Activated T-cell treated with anti-CD3 and anti-CD28 coated beads, Interleukin-2, amount 50 U/mL, for 72 hours (primary cell): ENCODE measurements at places on chromosomes 6 and 20.
A peak's percentile ranks its signal among the peaks of the same experiment; 100 is the strongest.

- no peak for DNase-seq
Observed at GRCh38 chr6:101747716-101748115, 354.2 kb downstream of the GRIK2 start.

DNA sequence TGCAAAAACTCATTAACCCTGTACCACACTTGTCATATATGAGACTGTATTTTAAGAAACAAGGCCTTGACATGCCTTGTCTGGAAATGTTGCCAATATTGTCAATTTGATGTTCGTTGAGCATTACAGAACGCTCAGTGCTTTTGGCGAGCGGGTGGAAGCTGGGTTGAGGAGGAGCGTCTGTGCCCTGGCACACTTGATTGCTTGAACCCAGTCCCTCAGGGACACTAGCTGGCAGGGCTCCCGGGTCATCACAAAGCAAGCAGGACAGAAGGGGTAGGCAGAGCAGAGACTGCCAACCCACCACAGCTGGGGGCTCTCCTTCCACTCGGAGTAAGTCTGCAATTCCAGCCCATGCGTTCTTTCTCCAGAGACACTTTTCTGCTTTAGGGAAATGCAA, 286.3 kb downstream of the KHDC1L start:
- no peak for DNase-seq

DNA sequence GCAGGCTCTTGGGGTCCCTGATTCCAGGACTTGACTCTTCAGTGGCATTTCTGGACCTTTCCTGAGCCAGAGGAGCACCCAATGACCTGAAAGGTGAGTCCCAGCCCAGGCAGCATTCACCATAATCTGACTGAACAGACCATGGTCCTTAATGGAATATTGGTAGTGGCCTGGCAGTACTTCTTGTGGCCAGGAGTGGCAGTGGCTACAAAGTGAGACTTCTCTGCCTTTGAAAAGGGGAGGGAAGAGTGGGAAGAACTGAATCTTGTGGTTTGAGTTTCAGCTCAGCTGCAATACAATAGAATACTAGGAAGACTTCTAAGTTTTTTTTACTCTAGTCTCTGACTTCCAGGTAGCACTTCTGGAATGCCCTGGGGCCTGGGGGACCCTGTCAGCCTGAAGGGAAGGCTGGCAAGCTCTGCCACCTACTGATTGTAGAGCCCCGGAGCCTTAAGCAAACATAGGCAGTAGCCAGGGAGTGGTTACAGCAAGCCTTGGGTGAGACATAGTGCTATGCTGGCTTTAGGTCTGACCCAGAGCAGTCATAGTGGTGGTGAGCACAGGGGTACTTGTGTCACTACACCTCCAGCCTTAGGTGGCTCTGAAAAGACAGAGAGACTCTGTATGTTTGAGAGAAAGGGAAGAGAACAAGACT, 674.2 kb upstream of the MANEA start:
- DNase-seq, result no peak

GRCh38 chr6:123802351-123802696, 1.3 kb upstream of the NKAIN2 start:
- no peak for DNase-seq

DNA sequence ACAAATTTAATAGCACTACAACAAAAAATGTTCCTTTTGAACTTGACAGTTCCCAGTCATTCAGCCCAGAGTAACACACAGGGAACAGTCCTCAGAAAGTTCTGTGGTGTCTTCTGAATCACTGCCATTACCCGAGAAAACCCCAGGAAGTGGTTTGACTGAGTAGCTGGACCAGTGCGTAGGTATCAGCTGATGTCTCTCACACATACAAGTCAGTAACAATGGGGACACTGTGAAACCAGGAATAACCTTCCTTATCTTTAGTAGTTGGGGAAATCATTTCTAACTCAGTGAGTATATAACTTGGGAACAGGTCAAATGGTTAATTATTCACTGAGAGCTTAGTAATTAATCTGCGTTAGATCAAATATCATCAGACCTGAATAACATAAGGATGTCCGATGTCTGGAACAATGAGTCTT, 73.1 kb downstream of the HIVEP2 start:
- DNase-seq, result peak; percentile 73

- DNase-seq, result peak; percentile 55
Observed at GRCh38 chr6:33008944-33009861, at the start of gene HLA-DOA. Gene HLA-DOA (minus strand): TSS chr6:33009591.

GRCh38 chr20:63592661-63593060, 18.6 kb upstream of the HELZ2 start:
- no peak for DNase-seq

DNA sequence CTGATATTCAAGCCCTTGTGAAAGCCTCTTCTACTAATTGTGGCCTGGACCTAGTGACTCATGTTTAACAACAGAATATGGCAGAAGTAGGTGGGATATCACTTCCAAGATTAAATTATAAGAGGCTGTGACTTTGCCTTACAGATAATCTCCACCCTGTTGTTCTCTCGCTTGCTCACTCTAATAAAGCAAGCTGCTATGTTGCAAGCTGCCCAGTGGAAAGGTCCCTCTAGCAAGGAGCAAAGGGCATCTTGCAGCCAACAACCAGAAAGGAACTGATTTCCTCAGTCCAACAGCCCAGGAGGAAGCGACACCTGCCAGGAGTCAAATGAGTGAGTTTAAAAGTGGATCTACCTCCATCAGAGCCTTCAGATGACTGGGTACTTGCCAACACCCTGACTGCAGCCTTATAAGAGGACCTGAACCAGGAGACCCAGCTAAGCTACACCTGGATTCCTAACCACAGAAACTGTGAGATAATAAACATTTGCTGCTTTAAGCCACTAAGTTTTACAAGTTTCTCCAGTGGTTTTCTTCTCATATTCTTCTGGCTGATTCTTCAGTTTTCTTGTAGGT, 112.6 kb downstream of the FRK start:
- DNase-seq, result no peak

GRCh38 chr20:64150756-64151632, 13.3 kb upstream of the MYT1 start:
- DNase-seq, result no peak

GRCh38 chr6:52573295-52573694, 3.6 kb downstream of the TRAM2 start:
- no peak for DNase-seq

- no peak for DNase-seq
Observed at GRCh38 chr6:123658848-123659247, 22.1 kb upstream of the TRDN start.

GRCh38 chr6:70312165-70312745, 9.4 kb upstream of the COL9A1 start:
- DNase-seq, result no peak

DNA sequence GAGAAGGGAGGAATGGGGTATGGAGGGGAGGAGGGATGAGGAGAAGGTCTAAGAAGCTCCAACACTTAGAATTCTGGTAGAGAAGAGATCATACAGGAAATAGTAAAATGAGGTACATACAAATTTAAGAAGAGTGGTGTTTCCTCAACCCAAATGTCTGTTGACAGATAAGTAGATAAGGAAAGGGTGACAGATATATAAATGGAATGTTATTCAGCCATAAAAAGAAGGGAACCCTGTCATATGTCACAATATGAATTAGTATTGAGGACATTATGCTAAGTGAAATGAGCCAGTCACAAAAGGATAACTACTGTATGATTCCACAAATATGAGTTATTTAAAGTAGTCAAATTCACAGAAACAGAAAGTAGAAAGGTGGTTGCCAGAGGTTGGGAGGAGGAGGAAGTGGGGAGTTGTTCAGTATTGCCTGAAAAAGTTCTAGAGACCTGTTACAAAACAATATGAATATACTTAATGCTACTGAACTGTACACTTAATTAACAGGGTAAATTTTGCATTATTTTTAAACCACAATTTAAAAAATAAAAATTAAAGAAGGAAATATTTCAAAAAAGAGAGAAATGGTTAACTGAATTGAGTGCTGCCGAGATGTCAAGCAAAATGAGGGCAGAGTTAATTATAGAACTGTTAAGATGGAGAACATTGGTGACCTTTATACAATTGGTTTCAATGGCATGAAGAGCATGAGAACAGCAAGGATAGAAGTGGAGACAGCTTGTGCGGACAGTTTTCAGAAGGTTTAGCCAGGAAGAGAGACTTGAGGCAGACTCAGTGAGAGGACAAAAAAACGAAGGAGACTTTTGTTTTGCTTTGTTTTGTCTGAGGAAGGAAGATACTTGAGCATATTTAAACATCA, 47.6 kb upstream of the ADGRF4 start:
- no peak for DNase-seq
